ENCODE measurements at places on chromosomes 7 and 10.
A peak's percentile ranks its signal among the peaks of the same experiment; 100 is the strongest.

- H3K4me1 ChIP-seq = no peaks in the 10 kb centered on the region
- no peak overlapping the region for H3K27ac ChIP-seq
- no peak overlapping the region for H3K4me3 ChIP-seq
- no peak for DNase-seq
Observed at GRCh38 chr7:3558400-3558799, 257.3 kb downstream of the SDK1 start.

- no peak overlapping the region for H3K4me3 ChIP-seq
- no peaks in the 10 kb centered on the region for H3K27me3 ChIP-seq
- no peak for DNase-seq
- no peak overlapping the region for H3K27ac ChIP-seq
- no peaks in the 10 kb centered on the region for H3K36me3 ChIP-seq
Observed at GRCh38 chr7:140016540-140016939, 46.2 kb downstream of the PARP12 start.

- H3K4me1 ChIP-seq = no peaks in the 10 kb centered on the region
- H3K36me3 ChIP-seq = no peaks in the 10 kb centered on the region
- H3K4me3 ChIP-seq = no peak overlapping the region
- no peak for DNase-seq
Observed at GRCh38 chr7:11835260-11835659, 3.3 kb upstream of the THSD7A start.

DNA sequence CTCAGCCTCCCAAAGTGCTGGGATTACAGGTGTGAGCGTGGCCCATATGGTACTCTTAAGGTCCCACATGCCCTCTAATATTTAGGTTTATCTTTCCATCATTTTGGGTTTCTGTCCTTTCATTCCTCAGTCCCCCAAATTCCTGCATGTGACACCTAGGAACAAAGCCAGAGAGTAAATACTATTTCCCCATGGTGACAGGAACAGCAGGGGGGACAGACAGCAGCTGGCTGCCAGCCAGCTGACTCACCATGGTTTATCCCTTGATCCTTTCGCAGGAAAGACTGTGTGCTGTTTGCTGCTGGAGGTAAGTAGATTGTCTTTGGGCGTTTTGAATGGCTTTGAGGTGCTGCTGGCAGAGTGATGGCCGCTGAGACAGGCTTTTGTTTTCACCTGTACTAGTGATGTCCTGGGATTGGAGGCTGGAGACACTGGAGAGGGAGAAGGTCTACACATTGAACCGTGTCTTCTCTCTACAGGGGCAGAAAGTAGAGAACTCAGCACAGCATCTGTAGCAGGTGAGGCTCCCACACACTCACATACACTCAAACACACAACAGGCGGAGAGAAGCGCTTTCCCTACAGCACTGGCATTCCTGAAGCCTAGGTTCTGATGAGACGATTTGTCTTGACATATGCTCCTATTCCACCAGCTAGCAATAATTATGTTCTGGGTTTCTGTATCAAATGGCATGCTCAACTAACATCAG lies 83.7 kb upstream of the EFCAB10 start:
- no peaks in the 10 kb centered on the region for H3K36me3 ChIP-seq
- DNase-seq = no peak
- H3K27ac ChIP-seq = no peak overlapping the region

GRCh38 chr7:47697543-47697942 lies 115.6 kb upstream of the TNS3 start:
- DNase-seq = peak; percentile 18
- H3K36me3 ChIP-seq = no peaks in the 10 kb centered on the region
- H3K4me1 ChIP-seq = no peaks in the 10 kb centered on the region
- no peak overlapping the region for H3K4me3 ChIP-seq

Data from adrenal gland (tissue), 19 donors.